Upper lobe of right lung (tissue), 1 donor: ENCODE measurements at places on chromosomes 3 and 15.

GRCh38 chr3:108879915-108880314 is 57.3 kb downstream of the TRAT1 start:
- no peak overlapping the region for H3K27ac ChIP-seq
- DNase-seq, result no peak
- no peaks in the 10 kb centered on the region for H3K36me3 ChIP-seq
- no peaks in the 10 kb centered on the region for H3K4me1 ChIP-seq

- H3K4me3 ChIP-seq, result no peak overlapping the region
- H3K36me3 ChIP-seq, result no peaks in the 10 kb centered on the region
- peaks cover 5% of the 10 kb centered on the region for H3K4me1 ChIP-seq
These were observed 6.1 kb upstream of the EIF2B5 start for GRCh38 chr3:184129012-184129411.

- DNase-seq, result no peak
- no peak overlapping the region for H3K27ac ChIP-seq
- no peak overlapping the region for H3K4me3 ChIP-seq
- H3K27me3 ChIP-seq, result no peaks in the 10 kb centered on the region
- H3K36me3 ChIP-seq, result no peaks in the 10 kb centered on the region
These were observed 705.5 kb downstream of the DIPK2A start for GRCh38 chr3:144677103-144677502.

- DNase-seq, result no peak
- H3K27me3 ChIP-seq, result no peaks in the 10 kb centered on the region
- no peaks in the 10 kb centered on the region for H3K4me1 ChIP-seq
These were observed 246.0 kb upstream of the CBLB start for GRCh38 chr3:106114848-106115247.

DNA sequence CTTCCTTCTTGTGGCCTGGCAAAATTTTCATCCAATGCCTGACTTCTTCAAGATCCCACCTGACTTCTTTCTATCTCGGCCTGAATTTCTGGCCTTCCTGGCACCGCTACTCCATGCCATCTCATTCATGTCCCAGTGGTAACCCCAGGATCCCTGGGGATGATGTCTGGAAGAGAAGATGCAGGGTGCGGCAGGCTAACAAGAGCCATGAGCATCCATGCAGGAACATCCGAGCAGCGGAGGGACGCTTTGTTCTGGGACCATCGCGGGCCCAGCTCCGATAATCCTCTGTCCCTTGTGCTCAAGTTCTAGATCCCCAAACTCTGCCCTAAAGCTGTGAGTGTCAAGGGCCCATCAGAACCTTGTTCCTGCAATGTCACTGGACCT is 10.9 kb downstream of the MYL3 start:
- H3K27ac ChIP-seq, result no peak overlapping the region
- H3K27me3 ChIP-seq, result no peaks in the 10 kb centered on the region
- H3K36me3 ChIP-seq, result no peaks in the 10 kb centered on the region
- DNase-seq, result peak; percentile 50
- no peak overlapping the region for H3K4me3 ChIP-seq
- no peaks in the 10 kb centered on the region for H3K4me1 ChIP-seq

GRCh38 chr3:52522651-52523251 is 10.9 kb downstream of the NT5DC2 start:
- no peak overlapping the region for H3K4me3 ChIP-seq
- no peak overlapping the region for H3K27ac ChIP-seq
- peak; percentile 52 for DNase-seq
- no peaks in the 10 kb centered on the region for H3K27me3 ChIP-seq
- H3K4me1 ChIP-seq, result peaks cover 34% of the 10 kb centered on the region

- no peak overlapping the region for H3K4me3 ChIP-seq
- no peaks in the 10 kb centered on the region for H3K36me3 ChIP-seq
- H3K27ac ChIP-seq, result no peak overlapping the region
- no peaks in the 10 kb centered on the region for H3K27me3 ChIP-seq
These were observed 89.2 kb downstream of the CORO2B start for GRCh38 chr15:68667800-68668625.

DNA sequence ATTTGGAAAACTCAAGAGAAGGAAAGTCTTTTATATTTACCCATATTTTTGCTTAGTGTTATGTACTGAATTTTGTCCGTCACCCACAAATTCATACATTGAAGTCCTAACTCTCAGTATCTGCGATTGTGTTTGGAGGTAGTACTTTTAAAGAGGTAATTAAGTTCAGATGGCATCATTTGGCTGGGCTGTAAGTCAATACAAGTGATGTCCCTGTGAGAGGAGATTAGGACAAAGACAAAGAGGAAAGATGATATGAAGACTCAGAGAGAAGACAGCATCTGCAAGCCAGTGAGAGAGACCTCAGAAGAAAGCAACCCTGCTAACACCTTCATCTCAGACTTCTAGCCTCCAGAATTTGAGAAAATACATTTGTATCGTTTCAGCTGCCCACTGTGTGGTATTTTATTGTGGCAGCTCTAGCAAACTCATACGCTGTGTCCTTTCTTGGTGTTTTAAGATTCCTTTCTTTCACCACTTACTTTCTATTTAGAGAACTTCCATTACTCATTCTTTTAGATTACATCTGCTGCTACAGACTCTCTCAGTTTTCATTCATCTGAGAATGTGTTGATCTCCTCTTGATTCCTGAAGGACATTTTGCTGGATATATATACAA is 17.0 kb downstream of the LRCH3 start:
- no peaks in the 10 kb centered on the region for H3K36me3 ChIP-seq
- H3K4me3 ChIP-seq, result no peak overlapping the region
- no peak for DNase-seq
- H3K27me3 ChIP-seq, result no peaks in the 10 kb centered on the region

GRCh38 chr15:88637841-88638625 is 783 bp upstream of the ISG20 start:
- H3K27me3 ChIP-seq, result no peaks in the 10 kb centered on the region
- H3K4me1 ChIP-seq, result peaks cover 48% of the 10 kb centered on the region
- H3K27ac ChIP-seq, result peak overlapping the region; percentile 96

GRCh38 chr3:149662240-149662887 is 4.5 kb upstream of the WWTR1 start:
- no peaks in the 10 kb centered on the region for H3K4me1 ChIP-seq
- no peaks in the 10 kb centered on the region for H3K36me3 ChIP-seq
- H3K4me3 ChIP-seq, result no peak overlapping the region

GRCh38 chr3:122533931-122534334 is 19.2 kb upstream of the KPNA1 start:
- no peak overlapping the region for H3K4me3 ChIP-seq
- H3K27me3 ChIP-seq, result no peaks in the 10 kb centered on the region
- peaks cover 88% of the 10 kb centered on the region for H3K36me3 ChIP-seq
- no peaks in the 10 kb centered on the region for H3K4me1 ChIP-seq
- no peak for DNase-seq

GRCh38 chr3:134535186-134535970 is 49.5 kb downstream of the CEP63 start:
- H3K4me1 ChIP-seq, result no peaks in the 10 kb centered on the region
- no peak overlapping the region for H3K4me3 ChIP-seq
- peaks cover 46% of the 10 kb centered on the region for H3K36me3 ChIP-seq
- H3K27me3 ChIP-seq, result no peaks in the 10 kb centered on the region
- no peak overlapping the region for H3K27ac ChIP-seq
- DNase-seq, result no peak

- H3K27me3 ChIP-seq, result no peaks in the 10 kb centered on the region
- H3K4me1 ChIP-seq, result no peaks in the 10 kb centered on the region
- no peak for DNase-seq
- no peak overlapping the region for H3K27ac ChIP-seq
- H3K4me3 ChIP-seq, result no peak overlapping the region
- no peaks in the 10 kb centered on the region for H3K36me3 ChIP-seq
These were observed 300.4 kb upstream of the ADAMTS9 start for GRCh38 chr3:64988188-64988587.

GRCh38 chr3:102151935-102152334 is 282.9 kb upstream of the ZPLD1 start:
- no peaks in the 10 kb centered on the region for H3K27me3 ChIP-seq
- no peaks in the 10 kb centered on the region for H3K36me3 ChIP-seq
- H3K4me3 ChIP-seq, result no peak overlapping the region
- no peak for DNase-seq
- H3K4me1 ChIP-seq, result no peaks in the 10 kb centered on the region

GRCh38 chr3:179726075-179726699 is 73.3 kb downstream of the USP13 start:
- no peaks in the 10 kb centered on the region for H3K27me3 ChIP-seq
- H3K27ac ChIP-seq, result no peak overlapping the region
- H3K4me1 ChIP-seq, result no peaks in the 10 kb centered on the region
- no peak overlapping the region for H3K4me3 ChIP-seq
- no peak for DNase-seq
- peaks cover 23% of the 10 kb centered on the region for H3K36me3 ChIP-seq

DNA sequence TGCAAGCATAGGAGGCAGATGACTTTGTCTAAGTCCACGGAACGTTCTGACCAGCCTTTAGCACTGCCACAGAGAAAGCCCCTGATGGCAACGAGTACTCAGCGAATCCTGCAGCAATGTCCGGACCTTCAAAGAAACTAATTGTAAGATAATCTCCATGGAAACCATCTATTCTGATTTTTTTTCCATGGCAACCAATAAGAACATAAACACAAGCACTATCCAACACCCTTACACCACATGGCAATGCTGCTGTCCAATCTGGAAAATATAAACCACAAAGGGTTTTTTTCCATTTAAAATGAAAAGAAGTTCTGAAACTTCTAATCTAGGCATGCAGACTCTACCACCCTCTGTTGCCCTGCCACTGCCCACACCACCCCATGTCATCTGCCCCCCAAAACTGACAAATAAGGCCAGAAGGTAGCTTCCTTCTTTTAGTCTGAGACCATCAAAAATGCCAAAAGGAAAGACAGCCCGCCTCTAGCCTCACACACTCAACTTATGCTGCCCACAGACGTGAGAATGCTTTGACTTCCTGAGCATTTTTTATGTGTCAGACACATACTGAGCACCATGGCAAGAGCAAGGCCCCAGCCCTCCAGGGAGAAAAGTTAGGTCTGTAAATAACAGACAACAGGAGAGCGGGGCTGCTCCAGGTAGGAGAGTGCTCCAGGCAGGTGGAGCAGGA is 44.5 kb downstream of the POC1A start:
- no peaks in the 10 kb centered on the region for H3K27me3 ChIP-seq
- H3K27ac ChIP-seq, result peak overlapping the region; percentile 26
- H3K36me3 ChIP-seq, result no peaks in the 10 kb centered on the region
- H3K4me3 ChIP-seq, result no peak overlapping the region
- H3K4me1 ChIP-seq, result no peaks in the 10 kb centered on the region
- no peak for DNase-seq

- H3K4me1 ChIP-seq, result peaks cover 12% of the 10 kb centered on the region
- H3K4me3 ChIP-seq, result no peak overlapping the region
- H3K27ac ChIP-seq, result no peak overlapping the region
- no peaks in the 10 kb centered on the region for H3K27me3 ChIP-seq
- no peak for DNase-seq
- no peaks in the 10 kb centered on the region for H3K36me3 ChIP-seq
These were observed 17.5 kb downstream of the VGLL3 start for GRCh38 chr3:86973440-86973839.

DNA sequence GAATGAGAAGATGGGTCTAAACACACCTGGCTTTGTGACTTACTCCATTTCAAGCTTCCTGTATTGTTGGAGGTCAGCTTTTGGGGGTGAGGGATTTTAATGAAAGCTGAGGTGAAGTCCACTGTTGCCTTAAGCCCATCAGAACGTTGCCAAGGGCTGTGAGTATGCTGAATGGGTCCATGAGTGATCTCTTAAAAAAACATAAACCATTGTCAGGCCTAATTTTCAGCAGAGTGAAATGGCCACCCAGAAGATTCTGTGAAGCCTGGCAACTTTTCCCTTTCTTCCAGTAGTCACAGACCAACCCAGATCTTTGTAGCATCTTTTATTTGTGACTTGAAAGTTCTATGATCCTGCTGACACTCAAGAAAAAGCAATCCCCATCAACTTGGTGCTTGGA is 87.0 kb downstream of the SMAD3 start:
- H3K4me3 ChIP-seq, result no peak overlapping the region
- peaks cover 51% of the 10 kb centered on the region for H3K4me1 ChIP-seq
- H3K27ac ChIP-seq, result no peak overlapping the region
- no peaks in the 10 kb centered on the region for H3K36me3 ChIP-seq
- DNase-seq, result no peak

GRCh38 chr3:185677146-185677829 is 91.2 kb downstream of the SENP2 start:
- H3K27ac ChIP-seq, result no peak overlapping the region
- H3K27me3 ChIP-seq, result no peaks in the 10 kb centered on the region
- no peaks in the 10 kb centered on the region for H3K4me1 ChIP-seq
- no peak overlapping the region for H3K4me3 ChIP-seq
- peaks cover 20% of the 10 kb centered on the region for H3K36me3 ChIP-seq

GRCh38 chr15:67101911-67102598 is 36.7 kb downstream of the SMAD3 start:
- H3K4me3 ChIP-seq, result no peak overlapping the region
- DNase-seq, result no peak
- H3K36me3 ChIP-seq, result no peaks in the 10 kb centered on the region
- H3K4me1 ChIP-seq, result peaks cover 77% of the 10 kb centered on the region
- no peaks in the 10 kb centered on the region for H3K27me3 ChIP-seq
- no peak overlapping the region for H3K27ac ChIP-seq

DNA sequence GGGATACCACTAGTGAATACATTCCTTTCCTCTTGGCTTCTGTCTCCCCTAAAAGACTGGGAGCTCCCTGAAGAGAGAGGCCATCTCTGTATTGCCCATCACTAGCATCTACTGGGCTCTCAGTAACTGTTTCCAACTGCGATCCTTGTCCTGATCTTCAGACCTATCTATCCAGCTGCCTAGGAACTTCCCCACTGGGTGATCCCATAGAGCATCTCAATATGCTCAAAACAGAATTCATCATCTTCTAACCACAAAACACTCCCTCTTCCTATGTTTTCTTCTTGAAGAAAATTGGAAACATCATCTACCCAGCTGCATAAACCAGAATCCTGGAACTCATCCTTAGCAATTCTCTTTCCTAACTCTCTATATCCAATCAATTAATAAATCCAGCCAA is 54.6 kb downstream of the PLD1 start:
- no peaks in the 10 kb centered on the region for H3K36me3 ChIP-seq
- H3K27me3 ChIP-seq, result no peaks in the 10 kb centered on the region
- DNase-seq, result no peak
- no peaks in the 10 kb centered on the region for H3K4me1 ChIP-seq

GRCh38 chr15:80636675-80637074 is 58.4 kb upstream of the ABHD17C start:
- H3K4me1 ChIP-seq, result peaks cover 3% of the 10 kb centered on the region
- H3K27me3 ChIP-seq, result no peaks in the 10 kb centered on the region
- no peak overlapping the region for H3K4me3 ChIP-seq
- H3K27ac ChIP-seq, result no peak overlapping the region
- H3K36me3 ChIP-seq, result no peaks in the 10 kb centered on the region
- no peak for DNase-seq

GRCh38 chr3:16768956-16769355 is 115.8 kb upstream of the PLCL2 start:
- H3K4me1 ChIP-seq, result no peaks in the 10 kb centered on the region
- no peak overlapping the region for H3K4me3 ChIP-seq
- H3K27me3 ChIP-seq, result no peaks in the 10 kb centered on the region
- DNase-seq, result no peak
- H3K36me3 ChIP-seq, result no peaks in the 10 kb centered on the region

- no peaks in the 10 kb centered on the region for H3K36me3 ChIP-seq
- H3K4me1 ChIP-seq, result peaks cover under 1% of the 10 kb centered on the region
- DNase-seq, result no peak
- H3K27me3 ChIP-seq, result no peaks in the 10 kb centered on the region
These were observed 14.8 kb upstream of the ZNF774 start for GRCh38 chr15:90337256-90337655.
